ENCODE measurements at places on chromosomes 5 and 9.

- DNase-seq, result no peak
These were observed 8.9 kb upstream of the NUP214 start for GRCh38 chr9:131116281-131117120.

GRCh38 chr5:150272531-150272930 lies 17.0 kb downstream of the CAMK2A start:
- DNase-seq, result peak; percentile 32

GRCh38 chr5:166602271-166602670 lies 1689.2 kb upstream of the WWC1 start:
- DNase-seq, result no peak

DNA sequence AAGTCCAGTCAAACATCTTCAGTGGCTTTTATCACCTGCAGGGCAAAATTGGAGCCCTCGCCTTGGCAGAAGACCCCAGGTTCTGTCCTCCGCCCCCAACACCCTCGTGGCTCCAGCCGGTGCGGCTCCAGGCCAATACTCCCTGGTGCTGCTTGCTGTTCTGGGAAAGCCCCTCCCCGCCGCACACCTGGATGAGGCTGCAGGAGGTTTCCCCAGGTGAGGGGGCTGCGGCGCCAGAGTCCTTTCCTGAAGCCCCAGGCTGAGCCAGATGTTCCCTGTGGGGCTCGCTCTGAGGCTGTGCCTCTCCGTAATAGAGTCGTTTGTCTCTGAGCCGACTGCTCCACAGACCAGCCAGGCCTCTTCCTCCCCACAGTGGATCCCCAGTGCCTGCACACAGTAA lies 375.4 kb upstream of the IRX1 start:
- DNase-seq, result no peak

DNA sequence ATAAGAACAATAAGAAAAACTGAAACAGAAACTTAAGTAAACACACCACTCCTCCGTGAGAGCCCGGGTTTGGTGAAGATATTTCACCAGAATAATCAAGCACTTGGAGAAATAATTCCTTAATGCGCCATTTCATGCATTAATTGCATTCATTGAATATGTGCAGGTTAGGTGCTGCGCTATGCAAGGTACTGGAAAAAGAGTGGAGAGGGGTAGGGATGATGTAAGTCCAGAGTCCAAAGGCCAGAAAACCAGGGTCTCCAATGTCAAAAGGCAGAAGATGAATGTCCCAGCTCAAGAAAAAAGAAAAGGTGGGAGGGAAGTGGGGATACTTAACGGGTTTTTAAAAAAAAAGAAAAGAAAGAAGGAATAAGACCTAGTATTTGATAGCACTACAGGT lies 669 bp upstream of the ZFP37 start:
- no peak for DNase-seq

GRCh38 chr5:109451146-109451545 lies 41.4 kb upstream of the PJA2 start:
- DNase-seq, result no peak

GRCh38 chr5:151581812-151582583 lies 9.1 kb downstream of the FAT2 start:
- no peak for DNase-seq

- DNase-seq, result no peak
These were observed 94.3 kb upstream of the EQTN start for GRCh38 chr9:27391040-27391895.

GRCh38 chr5:1113332-1113690 lies 1.4 kb upstream of the SLC12A7 start:
- no peak for DNase-seq

GRCh38 chr5:133952729-133953567 lies 15.5 kb downstream of the C5orf15 start:
- DNase-seq, result no peak

DNA sequence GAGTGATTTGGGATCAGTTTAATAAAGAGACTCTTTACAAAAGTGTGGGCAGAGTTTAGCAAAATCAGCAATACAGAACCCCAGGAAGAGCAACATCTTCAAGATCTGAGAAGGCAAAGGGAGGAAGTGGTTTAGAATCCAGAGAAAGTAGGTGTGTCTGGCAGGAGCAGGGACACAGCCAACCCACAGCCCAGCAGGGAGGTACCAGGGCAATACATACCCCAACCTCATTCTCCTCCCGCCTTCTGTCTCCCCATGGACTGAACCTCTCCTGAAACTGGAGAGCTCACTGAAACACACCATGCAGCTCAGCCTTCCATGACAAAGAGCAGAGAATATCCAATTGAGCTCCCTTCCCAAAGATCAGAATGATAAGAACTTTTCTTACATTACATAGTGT lies 283.4 kb downstream of the PRELID2 start:
- DNase-seq, result no peak

DNA sequence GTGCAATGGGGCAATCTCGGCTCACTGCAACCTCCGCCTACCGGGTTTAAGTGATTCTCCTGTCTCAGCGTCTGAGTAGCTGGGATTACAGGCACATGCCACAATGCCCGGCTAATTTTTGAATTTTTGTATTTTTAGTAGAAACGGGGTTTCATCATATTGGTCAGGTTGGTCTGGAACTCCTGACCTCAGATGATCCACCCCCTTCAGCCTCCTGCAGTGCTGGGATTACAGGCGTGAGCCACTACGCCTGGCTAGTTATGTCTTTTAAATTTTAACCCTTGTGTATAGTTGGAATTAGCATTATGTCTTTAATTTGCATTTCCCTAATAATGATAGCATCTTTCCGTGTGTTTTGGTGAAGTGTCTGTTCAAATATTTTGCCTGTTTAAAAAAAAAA lies 11.5 kb downstream of the GPBP1 start:
- no peak for DNase-seq

GRCh38 chr9:29319736-29320513 lies 1746.6 kb upstream of the C9orf72 start:
- peak; percentile 19 for DNase-seq

DNA sequence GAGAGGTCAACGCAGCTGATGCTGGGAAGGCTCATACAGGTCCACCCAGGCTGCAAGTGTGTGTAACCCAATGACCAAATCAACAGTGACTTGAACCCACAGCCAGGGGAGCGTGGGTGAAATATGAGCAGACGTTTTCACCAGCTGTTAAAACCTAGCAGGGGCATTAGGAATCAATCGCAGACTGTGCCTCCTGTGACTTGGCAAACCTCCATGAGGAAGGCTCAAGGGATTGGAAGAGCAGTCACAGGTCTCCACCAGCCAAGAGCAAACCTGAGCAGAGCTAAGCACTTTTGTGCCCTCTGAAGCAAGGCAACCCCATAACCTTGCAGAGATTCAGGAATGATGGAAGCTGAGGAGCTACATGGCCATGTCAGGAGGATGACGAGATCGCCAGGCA lies 25.5 kb downstream of the INSYN2B start:
- no peak for DNase-seq

GRCh38 chr5:8945972-8946371 lies 599.9 kb downstream of the SEMA5A start:
- DNase-seq, result no peak

DNA sequence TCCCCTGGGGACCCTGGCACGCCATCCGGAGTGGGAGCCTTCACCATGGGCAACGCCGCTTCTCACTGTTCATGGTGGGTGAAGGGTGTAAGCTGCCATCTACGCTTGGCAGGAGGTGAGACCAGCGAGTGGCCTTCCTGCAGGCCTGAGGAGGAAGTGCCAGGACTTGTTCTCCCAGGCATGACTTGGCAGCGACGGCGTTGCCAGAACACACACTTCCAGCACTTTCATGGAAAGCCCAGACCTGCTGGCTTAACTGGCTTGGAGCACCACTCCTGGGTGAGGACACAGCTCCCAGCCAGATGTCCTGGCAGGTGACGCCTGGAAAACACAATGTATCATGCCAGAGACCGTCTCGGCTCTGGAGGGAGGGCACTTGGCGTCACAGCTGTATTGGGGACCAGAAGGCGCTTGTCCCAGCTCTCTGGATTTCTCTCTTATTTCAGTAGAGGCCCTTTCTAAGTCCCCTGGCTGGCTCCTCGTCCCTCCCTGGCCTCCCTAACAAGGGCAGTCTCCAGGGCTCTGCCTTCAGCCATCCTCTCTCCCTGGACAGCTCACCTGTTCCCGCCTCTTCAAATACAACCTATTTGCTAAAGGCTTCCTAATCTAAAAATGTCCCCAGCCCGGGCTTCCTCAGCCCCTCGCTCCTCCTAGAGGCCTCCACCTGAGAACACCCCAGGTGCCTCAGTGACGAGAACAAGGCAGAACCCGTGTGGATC lies 188.3 kb downstream of the OLFM1 start:
- DNase-seq, result no peak

- no peak for DNase-seq
These were observed 396.1 kb upstream of the MPDZ start for GRCh38 chr9:13675638-13676000.

- no peak for DNase-seq
These were observed 624.1 kb downstream of the NR2F1-AS1 start for GRCh38 chr5:92956886-92957285.

- DNase-seq, result no peak
These were observed 45.5 kb upstream of the HSPA9 start for GRCh38 chr5:138620663-138621224.

DNA sequence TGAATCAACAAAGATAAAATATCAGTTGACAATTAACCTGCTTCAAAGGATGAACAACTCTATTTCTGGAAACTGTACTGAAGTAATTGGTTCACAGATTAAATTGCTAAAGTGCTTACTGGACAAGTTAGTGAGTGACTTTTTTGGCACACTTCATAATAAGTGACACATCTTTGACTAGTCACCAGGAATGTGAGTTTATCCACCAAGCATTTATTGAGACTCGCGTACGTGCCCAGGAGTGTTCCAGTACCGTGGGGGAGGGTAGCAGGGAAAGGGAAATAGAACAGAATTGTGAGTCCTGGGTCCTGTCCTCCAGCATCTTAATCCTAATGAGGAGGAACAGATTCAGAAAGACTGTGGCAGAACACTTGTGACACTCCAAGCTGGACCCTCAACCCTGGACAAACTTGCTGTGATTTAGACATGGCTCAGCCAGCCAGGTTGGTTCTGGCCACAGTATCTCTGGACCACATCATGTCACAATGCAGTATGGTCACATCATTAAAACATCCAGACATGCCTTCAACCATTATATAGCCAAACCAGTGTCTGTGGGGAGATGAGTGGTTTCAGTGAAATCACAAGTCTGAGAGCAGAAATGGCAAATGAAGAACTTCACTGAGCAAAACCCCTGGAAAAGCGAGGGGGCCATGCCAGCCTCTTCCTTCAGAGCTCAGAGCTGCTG lies 623.1 kb downstream of the BNC2 start:
- no peak for DNase-seq

GRCh38 chr5:171420431-171421241 lies 1.2 kb downstream of the FGF18 start:
- no peak for DNase-seq

- DNase-seq, result no peak
These were observed 142.4 kb downstream of the C9orf152 start for GRCh38 chr9:110065532-110065931.

DNA sequence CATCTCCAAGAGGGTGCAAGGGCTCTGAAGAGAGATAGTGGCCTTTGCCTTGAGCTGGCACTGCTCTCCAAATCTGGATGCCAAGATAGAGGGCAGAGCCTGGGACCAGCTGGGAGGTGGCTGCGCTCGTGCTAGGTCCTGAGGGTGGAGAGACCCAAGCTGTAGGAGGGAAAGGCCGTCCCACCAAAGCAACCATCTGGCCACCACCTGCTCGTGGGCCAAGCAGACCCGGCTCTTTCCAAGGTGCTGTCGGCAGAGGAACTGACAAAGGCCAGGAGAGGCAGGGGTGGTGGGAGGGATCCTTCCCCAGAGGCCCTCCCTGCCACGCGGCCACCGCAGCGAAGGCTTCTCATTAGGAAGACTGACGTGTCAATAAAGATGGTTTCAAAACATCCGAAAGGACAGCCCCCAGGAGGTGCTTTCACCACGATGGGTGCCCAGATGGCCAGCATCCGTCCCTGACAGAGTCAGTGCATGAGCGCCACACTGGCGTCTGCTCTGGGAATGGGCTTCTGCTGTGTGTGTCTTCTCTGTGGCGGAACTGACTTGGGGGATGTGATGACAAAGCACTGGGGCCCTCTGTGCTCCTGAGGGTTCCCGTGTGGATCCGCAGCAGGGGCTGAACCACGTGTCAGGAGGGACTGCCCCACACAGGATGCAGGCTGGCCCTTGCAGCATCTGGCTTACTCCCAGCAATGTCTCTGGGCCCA lies 213.5 kb downstream of the FANCC start:
- no peak for DNase-seq

GRCh38 chr5:81848362-81848880 lies 97.5 kb upstream of the SSBP2 start:
- no peak for DNase-seq

GRCh38 chr9:77731930-77732329 lies 83.8 kb upstream of the GNA14 start:
- no peak for DNase-seq

- no peak for DNase-seq
These were observed 25.8 kb downstream of the CDC25C start for GRCh38 chr5:138305797-138306196.

- no peak for DNase-seq
These were observed 4.8 kb downstream of the ANKRD34B start for GRCh38 chr5:80565330-80565729.
